Left hindlimb (tissue), 1 donor: ENCODE measurements at places on chromosomes 4 and X.

DNA sequence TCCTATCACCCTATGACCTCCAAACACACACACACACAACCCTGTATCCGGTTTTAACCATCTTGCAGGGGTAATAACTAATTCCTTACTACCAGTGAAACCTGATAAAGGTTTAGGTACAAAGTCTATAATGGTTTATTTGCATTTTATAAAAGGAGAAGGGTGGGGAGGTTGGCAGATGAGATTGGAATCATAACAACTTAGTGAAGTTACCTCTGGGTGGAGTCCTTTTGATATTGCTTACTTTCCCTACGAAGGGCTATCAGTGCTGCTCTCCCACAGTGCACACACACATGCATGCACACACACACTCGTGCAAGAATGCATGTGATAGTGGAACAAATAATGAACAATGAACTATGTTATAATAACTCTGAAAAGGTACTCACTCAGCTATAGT is 56.1 kb downstream of the CCSER1 start:
- no peak for DNase-seq

GRCh38 chr4:37914539-37914938 is 23.7 kb downstream of the TBC1D1 start:
- DNase-seq = no peak

GRCh38 chr4:26557164-26557563 is 26.7 kb upstream of the TBC1D19 start:
- DNase-seq = peak; percentile 69

DNA sequence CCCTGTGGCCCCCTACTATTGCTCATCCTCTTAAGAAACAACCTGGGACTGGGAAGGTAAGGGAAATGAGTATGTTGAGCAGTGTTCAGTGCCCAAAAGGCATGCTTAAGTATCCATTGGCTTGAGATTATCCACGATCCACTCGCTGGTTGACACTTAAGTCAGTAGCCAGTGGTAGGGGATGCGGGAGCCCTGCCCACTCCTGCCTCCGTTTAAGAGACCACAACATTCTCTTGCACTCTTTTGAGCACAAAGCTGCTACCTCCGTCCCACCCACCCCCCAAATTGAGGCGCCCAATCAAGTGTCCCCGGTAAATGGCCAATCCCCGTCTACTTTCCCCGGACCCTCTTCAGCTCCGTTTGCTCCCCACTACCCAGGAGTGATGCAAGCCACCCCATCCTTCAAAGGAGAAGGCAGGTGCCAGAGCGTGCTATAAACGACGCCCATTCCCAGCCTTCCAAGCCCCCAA is 25.0 kb downstream of the UTP14A start:
- no peak for DNase-seq

- DNase-seq = no peak
These were observed 292.0 kb downstream of the CCSER1 start for GRCh38 chr4:90419124-90419711.
